GDM1 (cell line): ENCODE measurements at places on chromosomes 13 and 19.

DNA sequence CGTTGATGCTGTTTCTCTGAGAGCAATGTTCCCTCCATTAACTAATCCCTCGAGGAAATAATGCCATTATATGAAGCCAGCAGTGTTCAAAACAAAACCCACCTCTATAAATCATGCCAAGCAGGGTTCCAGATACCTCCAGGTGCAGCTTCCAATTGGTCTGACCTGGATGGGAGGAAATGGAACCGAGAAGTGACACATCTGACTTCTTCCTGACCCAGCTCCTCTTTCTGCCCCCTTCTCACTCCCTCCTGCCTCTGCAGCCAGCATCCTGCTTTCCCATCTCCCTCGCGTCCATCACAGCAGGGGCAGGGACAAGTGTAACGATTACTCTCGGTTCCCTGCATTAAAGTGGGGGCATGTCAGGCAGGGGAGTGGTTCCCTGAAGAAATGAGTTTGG is 37.5 kb downstream of the HSPH1 start:
- no peak for DNase-seq

GRCh38 chr19:30790056-30790680 is 418.0 kb downstream of the ZNF536 start:
- DNase-seq, result no peak

GRCh38 chr13:100714478-100714877 is 39.9 kb upstream of the TMTC4 start:
- DNase-seq, result no peak

DNA sequence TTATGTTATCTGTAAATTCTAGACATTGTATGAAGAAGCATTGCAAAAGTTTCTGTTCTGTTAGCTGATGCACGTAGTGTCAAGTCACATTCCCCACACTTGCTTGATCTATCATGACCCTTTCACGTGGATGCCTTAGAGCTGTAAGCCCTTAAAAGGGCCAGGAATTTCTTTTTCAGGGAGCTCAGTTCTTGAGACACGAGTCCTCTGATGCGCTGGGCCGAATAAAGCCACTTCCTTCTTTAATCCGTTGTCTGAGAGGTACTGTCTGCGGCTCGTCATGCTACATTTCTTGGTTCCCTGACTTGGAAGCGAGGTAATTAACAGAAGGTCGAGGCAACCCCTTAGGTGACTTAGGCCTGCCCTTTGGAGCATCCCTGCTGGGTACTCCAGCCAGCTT is 5.8 kb downstream of the ZNF816 start:
- no peak for DNase-seq

GRCh38 chr13:26473571-26474230 is 83.8 kb upstream of the WASF3 start:
- DNase-seq, result no peak

DNA sequence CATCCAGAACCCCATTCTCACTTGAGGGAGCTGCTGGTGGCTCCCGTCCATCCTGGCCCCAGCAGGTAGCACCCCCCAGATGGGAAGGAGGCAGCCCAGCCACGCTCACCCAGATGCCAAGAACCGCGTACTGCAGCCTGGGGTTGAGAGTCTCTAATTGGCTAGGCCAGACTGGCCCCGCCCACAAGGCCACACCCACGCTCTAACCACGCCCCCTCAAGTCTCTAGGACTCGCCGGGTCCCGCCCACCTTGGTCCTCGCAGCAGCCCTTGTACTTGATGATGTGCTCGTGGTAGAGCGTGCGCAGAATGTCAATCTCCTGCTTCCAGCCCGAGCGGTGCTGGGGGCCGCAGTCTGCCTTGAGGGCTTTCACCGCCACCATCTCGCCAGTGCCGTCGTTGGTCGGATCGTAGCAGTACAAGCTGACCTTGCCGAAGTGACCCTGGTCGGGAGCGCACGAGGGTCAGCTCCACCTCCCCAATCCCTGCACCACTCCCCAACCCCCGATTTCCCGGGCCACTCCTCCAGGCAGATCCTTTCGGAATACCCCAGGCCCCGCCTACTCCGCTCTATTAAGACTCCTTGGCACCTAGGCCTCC is 14.5 kb upstream of the ICAM3 start:
- no peak for DNase-seq

GRCh38 chr19:50921426-50922316 is 10.5 kb upstream of the KLK4 start:
- DNase-seq, result no peak

- no peak for DNase-seq
These were observed 8.4 kb downstream of the ATP13A1 start for GRCh38 chr19:19655051-19655594.

- no peak for DNase-seq
These were observed 848 bp upstream of the NECTIN2 start for GRCh38 chr19:44845286-44845611.

- no peak for DNase-seq
These were observed 62.7 kb downstream of the F2RL3 start for GRCh38 chr19:16951529-16951928.

GRCh38 chr19:38952395-38953165 is 21.8 kb downstream of the MRPS12 start:
- peak; percentile 24 for DNase-seq

GRCh38 chr19:5420953-5421352 is 34.3 kb upstream of the ZNRF4 start:
- DNase-seq, result no peak

DNA sequence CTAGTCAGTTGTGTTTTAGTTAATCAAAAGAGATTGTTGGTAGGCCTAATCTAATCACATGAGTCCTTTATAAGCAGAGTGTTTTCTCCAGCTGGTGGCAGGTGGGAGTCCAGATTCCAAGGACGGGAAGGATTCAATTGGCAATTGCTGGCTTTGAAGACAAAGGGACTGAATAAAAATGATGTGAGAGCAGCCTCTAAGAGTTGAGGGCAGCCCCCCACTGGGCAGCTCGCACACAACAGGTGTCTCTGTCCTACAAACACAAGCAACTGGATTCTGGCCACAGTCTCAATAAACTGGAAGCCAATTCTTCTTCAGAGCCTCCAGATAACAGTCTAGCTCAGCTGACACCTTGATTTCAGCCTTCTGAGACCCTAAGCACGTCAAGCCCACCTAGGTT is 915.2 kb downstream of the PCDH9 start:
- DNase-seq, result no peak
